H1 (cell line): ENCODE measurements at places on chromosomes 11 and 22.

GRCh38 chr11:67491276-67492068 is 8.6 kb downstream of the AIP start:
- DNase-seq: no peak

GRCh38 chr22:39537975-39538374 is 5.4 kb upstream of the RPS19BP1 start:
- no peak for DNase-seq

GRCh38 chr22:47238690-47239473 is 476.4 kb downstream of the TBC1D22A start:
- no peak for DNase-seq

DNA sequence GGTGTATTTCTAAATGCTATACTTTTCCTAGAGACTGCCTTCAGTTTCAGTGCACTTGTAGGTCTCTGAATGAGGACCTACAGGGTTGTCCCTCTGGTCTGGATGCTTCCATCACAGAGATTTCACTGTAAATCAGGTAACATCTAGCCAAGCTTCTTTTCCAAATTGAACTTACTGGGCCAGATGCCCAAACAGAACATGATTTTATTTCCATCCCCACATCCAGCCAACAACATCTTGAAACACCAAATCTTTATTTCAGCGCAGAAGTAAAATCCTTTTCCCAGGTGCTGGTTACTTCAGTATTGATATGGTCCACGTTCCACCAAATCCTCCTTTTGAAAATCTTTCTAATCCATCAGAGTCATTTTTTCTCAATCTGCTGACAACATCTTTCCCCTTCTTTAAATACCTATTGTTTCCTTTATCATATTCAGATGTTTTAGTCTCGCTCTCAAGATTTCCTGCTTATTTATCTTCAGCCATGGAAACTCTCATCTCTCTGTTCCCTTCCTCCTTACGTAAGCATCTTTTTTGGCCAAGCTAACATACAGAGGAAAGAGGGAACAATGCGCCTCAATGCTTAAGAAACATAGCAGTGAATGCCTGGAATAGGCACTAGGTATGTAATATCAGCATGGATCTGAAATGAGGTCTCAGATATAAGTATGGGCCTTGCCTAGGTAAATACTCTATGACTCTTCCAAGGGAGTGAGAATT is 201.2 kb upstream of the MTNR1B start:
- no peak for DNase-seq
